ENCODE measurements at places on chromosomes 5 and 9.

DNA sequence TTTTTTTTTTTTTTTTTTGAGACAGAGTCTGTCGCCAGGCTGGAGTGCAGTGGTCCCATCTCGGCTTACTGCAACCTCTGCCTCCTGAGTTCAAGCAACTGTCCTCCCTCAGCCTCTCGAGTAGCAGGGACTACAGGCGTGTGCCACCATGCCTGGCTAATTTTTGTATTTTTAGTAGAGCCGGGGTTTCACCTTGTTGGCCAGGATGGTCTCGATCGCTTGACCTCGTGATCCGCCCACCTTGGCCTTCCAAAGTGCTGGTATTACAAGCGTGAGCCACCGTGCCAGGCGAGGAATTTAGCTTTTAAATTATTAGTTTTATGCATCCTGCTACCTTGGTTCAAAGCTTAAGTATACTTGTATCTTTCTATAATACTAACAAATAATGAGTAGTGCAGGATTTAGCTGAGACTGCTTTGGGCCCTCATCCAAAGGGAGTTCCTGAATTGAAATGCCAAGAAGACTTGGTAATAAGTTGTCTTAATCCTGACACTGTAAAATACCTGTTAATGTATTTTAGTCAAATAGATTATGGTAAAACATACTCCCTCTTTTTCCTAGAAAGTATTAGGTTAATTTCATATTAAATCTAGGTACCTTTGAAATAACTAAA, 5.0 kb downstream of the CDC42SE2 start:
- DNase-seq = no peak

GRCh38 chr5:6466975-6467567, 18.4 kb downstream of the UBE2QL1 start:
- DNase-seq = no peak

GRCh38 chr9:7542693-7543092, 256.9 kb downstream of the DMAC1 start:
- DNase-seq = no peak

DNA sequence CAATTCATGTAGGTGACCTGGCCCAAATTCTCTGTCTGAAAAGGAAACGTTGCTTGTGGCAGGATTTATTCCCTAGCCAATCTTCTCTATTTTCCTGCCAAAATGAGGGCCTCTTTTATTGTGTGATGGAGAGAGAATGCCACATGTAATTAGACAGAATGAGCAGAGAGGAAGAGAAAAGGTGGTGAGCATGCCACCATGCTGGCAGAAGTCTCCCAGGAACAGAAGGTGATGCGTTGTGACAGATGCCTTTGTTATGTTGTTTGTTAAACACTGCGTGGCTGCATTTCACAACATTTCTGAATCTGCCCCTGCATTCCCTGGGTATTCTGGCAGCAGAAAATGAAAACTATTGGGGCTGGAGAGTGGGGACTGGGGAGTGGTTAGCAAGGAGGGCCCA, 577.6 kb downstream of the TLR4 start:
- no peak for DNase-seq

DNA sequence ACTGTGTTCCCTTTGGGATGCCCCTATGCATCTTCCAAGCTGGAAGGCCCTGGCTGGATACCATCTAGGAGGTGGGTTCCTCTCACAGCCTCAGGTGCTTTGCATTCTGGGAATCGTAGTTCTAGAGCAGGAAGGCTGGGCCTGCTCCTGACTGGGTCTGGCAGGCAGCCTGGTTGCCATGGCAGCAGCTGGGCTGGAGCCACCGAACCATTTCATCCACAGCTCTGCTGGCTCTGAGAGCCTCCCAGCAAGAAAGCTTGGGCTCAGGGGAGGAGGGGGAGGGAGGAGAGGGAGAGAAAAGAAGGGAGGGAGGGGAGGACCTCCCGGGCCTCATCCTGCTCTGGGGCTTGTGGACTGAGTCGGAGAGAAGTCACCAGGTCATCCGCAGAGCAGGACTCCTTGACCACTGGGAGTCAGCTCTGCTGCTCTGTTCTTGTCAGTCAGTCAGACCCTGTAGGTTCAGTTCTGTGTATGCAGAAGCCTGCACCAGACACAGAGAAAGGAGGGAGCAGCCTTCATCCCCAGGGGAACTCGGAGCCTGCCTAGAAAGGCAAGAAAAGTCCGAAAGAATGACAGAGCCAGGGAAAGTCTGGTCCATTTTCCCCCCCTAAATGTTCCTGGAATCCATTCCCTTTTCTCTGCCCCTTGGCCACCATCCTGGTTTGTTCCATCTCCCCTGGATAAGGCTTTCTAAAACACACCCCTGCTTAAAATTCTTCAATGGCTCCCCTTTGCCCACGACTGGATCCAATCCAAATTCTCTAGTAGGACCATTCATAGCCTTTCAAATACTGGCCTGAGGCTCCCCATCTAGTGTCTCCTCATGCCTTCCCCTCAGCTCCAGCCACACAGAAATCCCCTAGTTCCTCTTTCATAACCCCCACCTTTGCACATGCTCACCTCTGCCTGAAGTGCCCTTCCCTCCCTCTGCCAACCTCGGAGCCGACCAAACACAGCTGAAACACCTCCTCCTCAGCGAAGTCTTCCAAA, 65.4 kb upstream of the ARAP3 start:
- peak; percentile 25 for DNase-seq

- no peak for DNase-seq
Observed at GRCh38 chr5:39079147-39079546, 4.9 kb upstream of the RICTOR start.

Data from K562 (cell line).